KBM-7 (cell line): ENCODE measurements at places on chromosomes 2 and 18.

- peak; percentile 33 for DNase-seq
Measured at GRCh38 chr2:128215897-128216642, 102.6 kb downstream of the HS6ST1 start.

- DNase-seq, result peak; percentile 65
Measured at GRCh38 chr18:10851824-10852319, 297.5 kb downstream of the PIEZO2 start.

DNA sequence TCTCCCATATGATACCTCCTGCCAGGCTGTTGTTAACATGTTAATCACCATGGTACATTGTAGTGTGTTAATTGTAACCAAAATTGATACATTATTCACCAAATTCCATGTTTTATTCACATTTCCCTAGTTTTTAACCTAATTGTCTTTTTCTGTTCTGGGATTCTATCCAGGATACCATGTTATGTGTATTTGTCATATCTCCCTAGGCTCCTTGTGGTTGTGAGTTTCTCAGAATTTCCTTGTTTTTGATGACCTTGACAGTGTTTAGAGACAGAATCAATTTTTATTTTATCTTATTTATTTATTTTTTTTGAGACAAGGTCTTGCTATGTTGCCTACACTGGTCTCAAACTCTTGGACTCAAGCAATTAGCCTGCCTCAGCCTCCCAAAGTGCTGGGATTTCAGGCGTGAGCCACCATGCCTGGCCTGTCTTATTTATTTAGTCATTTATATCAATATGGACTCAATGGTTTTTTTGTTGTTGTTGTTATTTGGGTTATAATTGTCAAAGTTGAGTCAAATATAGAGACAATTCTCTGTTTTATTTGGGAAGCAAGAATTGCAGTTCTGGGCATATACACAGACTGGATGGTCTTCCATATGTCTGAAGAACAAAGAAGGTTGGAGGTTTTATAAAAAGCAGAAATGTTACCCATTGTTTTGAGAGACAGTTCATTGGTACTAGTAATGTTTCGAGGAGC lies 42.6 kb downstream of the INPP4A start:
- no peak for DNase-seq

GRCh38 chr18:63603772-63604171 lies 16.6 kb downstream of the SERPINB13 start:
- no peak for DNase-seq

- DNase-seq, result no peak
Measured at GRCh38 chr2:178469219-178469849, 9.1 kb downstream of the FKBP7 start.

- peak; percentile 65 for DNase-seq
Measured at GRCh38 chr2:60306267-60306861, 247.1 kb downstream of the BCL11A start.

DNA sequence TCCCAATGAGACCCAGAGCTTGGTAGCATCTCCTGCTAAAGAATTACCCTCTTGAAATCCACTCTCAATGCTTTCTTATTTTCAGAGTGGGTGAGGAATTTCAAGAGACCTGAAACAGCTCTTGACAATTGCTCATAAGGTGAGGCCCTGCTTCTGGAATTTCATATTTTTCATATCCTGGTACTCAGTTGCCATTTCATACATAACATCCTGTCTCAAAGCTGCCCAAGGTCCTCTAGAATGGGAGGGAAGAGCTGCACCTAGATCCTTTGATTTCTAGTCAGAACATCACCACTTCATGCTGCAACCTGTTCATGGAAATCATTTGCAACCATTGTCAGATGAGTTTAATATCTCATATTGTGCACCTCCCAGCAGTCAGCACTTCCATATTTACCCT lies 404.8 kb upstream of the GALNT5 start:
- no peak for DNase-seq

DNA sequence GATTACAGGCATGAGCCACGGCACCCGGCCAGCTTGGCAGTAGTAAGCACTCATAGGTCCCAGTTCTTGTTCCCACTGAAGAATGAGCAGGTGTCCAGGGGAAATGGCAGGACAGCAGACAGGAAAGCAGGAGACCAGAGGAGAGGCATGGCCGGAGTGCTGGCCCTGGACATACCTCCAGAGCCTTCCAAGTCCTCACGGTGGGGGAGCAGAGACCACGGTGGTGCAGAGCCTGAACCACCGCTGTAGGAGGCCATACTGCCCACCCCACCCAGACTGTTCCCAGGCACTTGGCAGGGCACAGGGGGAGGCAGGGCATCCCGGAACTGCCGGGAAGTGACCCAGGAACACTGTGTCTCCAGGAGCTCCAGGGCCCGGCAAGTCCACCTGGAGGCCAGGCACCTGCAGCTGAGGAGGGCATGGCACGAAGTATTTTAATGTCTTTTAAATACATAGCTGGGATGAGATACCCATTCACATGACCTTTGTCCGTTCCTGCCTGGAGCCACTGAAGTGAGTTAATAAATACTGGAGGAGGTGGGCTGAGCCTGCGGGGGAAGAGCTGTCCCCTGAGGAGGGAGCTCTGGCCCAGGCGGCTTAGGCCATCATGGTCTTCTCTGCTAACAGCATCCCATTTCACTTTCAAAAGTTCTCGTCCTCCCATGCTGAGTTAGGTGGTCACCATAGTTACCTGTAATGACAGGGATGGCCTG lies 49.7 kb upstream of the TFCP2L1 start:
- no peak for DNase-seq

- DNase-seq, result peak; percentile 77
Measured at GRCh38 chr2:64865073-64865830, 123.9 kb upstream of the SLC1A4 start.

DNA sequence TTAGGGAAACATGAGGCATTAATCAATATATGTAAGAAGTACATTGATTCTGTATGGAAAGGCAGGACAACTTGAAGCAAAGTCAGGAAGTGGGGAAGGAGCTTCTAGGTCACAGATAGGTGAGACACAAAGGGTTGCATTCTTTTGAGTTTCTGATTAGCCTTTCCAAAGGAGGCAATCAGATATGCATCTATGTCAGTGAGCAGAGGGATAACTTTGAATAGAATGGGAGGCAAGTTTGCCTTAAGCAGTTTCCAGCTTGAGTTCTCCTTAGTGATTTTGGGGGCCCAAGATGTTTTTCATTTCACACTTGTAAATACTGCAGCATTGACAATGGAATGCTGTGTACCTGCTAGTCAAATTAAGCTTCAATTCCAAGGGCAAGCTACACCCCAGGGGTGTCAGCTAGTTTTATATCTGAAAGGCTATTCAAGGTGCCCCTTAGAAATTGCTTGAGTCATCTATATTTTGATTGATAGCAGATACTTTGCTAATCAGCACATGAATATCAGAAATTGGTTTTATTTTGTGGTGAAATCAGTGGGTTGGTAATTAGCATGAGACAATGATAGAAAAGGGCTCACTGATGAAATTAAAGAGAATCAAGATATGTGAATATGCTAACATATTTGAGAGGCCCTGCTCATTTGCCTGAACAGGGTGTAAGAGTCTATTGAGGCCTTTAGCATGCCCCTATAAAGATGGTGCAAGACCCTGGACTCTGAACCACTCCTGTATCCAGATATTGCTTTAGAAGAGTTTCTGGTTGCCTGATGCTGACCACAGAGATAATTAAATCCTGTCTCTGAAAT lies 131.5 kb downstream of the TMEM17 start:
- no peak for DNase-seq

GRCh38 chr2:207286106-207286505 lies 120.4 kb upstream of the KLF7 start:
- no peak for DNase-seq

- peak; percentile 81 for DNase-seq
Measured at GRCh38 chr2:27754138-27754588, 17.4 kb upstream of the MRPL33 start.

GRCh38 chr2:20957788-20958525 lies 85.9 kb downstream of the APOB start:
- DNase-seq, result no peak
